Stimulated activated CD8-positive, alpha-beta memory T cell treated with anti-CD3 and anti-CD28 coated beads, Interleukin-12 subunit alpha, Interleukin-12 subunit beta, amount 100 ng/mL, for 4 hours (primary cell): ENCODE measurements at places on chromosomes 1 and 21.

- DNase-seq, result no peak
These were observed 7.0 kb downstream of the SH2D5 start for GRCh38 chr1:20725189-20726117.

DNA sequence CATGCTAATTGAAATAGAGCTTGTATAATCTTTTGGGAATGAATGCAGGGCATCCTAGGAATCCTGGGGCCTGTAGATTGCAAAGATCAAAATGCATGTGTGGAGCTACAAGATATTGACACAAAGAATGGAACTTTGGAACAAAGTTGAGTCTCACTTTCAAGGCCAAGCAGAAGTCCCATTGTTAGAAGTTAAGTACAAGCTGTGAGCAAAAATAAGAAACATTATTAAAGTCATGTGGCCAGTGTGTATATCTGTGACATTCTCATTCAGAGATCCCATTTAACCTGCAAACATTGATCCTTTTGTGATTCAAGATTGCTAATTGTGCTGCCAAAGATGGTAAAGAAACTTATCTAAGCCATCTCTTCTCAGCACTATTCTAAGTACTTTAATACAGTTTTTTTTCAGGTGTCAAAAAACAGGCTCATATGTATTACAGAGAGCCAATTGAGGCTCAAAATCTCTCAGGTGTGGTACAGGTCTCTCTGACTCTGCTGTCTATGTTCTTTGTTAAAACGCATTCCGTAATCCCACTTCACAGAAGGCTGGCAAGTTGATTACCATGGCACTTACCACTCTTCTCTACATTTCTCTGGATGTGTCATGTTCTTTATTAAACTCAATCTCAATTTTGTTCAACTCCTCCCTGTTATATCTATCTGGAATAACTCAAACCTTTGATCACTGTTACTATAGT, 704.4 kb upstream of the NEGR1 start:
- no peak for DNase-seq

- no peak for DNase-seq
These were observed 282.2 kb downstream of the PLPP3 start for GRCh38 chr1:56297208-56297607.

DNA sequence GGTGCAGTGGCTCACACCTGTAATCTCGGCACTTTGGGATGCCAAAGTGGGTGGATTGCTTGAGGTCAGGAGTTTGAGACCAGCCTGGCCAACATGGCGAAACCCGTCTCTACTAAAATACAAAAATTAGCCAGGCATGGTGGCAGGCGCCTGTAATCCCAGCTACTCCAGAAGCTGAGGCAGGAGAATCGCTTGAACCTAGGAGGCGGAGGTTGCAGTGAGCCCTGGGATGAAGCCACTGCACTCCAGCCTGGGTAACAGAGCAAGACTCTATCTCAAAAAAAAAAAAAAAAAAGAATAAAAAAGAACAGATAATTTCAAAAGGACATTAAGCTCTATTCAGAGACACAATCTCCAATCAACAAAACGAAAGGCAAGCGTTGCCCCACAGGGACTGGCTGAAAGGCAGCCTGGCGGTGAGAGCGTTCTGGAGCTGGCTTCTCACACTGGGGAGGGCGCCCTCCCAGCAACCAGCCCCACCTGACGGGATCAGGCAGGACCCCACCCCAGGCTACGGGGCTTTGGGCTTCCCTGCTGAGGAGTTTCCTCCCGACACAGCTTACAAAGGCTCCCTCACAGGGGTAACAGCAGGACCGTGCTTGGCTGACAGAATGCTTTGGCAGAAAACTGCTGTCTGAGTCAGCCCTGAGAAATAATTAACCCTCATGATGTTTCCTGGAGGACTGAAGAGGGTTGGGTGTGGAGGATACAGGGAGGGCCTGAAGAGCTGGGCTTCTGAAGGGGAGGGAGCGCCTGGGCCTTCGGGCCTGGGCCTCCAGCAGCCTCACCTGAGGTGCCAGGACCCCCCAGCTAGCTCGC, 31.1 kb upstream of the SRP9 start:
- no peak for DNase-seq

GRCh38 chr1:39272798-39273469, 68.4 kb downstream of the MACF1 start:
- DNase-seq, result no peak

DNA sequence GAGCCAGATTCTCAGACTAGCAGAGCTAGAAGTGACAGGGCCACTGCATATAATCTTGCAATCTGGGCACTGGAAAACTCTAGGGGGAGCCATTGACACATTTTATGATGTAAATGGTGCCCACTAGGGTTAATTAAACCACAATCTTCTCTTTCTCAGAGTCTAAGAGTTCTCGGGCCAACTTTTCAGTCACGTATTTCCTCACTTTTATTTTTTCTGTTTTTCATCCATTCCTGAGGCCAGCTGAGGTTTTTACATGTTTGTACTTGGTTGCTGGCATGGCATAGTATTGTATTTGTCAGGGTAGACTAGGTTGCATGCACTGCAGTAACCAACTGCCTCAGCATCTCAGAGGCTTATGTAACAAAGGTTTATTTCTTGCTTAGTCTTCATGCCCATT, 138.2 kb downstream of the ZNF326 start:
- DNase-seq, result no peak

DNA sequence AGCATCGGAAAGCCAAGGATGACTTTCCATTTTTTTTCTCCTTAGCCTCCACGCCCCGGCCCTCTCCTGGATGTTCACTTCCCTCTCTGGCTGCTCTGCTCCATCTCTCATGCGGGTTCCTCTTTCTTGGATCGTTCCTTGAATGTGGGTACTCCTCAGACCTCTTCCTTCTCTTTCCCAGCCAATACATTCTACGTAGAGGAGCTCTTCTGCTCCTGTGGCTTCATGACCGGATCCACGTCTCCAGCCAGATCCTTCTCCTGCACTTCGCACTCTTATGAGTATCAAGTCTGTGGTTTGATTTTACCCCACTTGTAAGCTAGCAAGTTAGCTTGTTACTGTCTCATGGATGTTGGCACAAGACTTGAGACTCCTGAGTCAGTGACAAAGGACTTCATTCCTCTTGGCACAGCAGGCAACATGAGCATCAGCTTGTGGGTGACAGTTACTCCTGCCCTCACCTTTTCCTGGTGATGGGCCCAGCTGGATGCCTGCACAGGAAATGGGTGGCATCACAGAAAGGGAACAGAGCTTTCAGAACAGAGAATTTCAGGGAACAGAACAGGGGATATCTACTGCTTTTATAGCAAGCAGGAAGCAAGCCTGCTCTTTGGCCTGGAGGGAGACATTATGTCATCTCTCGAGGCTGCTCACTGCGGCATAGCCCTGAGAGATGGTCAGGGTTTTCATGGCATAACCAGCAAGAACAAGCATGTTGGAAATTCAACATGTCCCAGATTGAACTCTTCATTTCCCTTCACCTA, 100.1 kb upstream of the KIF26B start:
- no peak for DNase-seq

DNA sequence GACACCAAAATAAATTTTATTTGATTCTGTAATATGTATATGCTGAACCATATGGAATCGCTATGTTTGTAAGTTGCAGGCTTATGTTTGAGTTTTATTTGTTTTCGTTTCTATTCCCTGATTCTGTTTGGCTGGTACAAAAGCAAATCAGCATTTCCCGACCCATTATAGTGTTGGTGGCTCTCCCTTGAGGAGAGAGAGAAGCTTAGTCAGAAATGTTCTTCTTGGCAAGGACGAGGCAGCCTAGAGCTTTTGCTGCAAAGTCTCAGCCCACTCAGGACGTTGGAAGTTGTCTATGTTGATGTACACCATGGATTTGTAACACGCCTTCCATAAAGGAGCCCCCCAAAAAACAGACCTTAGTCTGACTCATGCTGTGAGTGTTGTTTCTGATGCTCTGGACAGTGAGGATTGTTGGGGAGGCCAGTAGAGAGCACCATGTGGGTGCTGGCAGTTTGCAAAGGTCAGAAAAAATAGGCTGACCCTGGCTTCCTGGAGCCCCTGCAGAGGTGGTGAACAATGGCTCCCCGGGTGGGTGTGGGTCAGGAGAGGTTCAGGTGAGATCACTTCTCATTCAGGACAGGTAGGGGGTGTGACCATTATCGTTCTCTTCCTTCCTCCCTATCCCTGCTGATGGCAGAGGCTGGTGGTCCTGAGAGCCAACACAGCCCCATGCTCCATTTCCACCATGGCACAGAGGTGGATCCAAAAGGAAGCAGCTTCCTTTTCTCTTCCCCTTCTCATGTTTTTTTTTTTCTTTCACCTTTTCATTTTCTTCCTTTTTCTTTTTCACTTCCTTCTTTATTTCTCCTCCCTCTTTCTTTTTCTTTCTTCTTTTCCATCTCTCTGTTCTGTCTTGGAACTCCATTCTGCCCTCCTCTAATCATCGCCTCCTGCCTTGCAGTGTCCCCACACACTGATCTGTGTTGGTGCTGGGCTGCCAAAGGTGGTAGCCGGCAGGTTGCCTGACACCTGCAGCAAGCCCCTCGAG, 84.4 kb upstream of the CNTN2 start:
- DNase-seq, result no peak

- no peak for DNase-seq
These were observed 74.3 kb upstream of the KCNJ15 start for GRCh38 chr21:38182370-38182985.

DNA sequence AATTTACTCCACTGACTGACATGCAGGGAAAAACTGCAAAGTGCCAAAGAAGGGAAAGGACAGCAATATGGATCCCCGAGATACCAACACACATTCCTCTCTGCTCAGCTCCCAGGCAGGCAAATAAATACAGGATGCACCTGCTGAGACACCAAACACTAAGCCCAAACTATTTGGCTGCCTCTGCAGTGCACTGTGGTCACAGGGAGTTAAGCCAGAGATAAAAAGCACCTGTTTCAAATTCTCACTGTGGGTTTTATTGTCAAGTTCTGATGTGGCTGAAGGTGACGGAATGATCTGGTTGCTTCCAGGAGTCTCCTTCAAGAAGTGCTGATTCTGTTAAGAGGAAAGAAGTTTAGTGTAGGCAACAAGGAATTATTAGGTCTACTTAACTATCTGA, 17.7 kb downstream of the TEX38 start:
- DNase-seq, result no peak

DNA sequence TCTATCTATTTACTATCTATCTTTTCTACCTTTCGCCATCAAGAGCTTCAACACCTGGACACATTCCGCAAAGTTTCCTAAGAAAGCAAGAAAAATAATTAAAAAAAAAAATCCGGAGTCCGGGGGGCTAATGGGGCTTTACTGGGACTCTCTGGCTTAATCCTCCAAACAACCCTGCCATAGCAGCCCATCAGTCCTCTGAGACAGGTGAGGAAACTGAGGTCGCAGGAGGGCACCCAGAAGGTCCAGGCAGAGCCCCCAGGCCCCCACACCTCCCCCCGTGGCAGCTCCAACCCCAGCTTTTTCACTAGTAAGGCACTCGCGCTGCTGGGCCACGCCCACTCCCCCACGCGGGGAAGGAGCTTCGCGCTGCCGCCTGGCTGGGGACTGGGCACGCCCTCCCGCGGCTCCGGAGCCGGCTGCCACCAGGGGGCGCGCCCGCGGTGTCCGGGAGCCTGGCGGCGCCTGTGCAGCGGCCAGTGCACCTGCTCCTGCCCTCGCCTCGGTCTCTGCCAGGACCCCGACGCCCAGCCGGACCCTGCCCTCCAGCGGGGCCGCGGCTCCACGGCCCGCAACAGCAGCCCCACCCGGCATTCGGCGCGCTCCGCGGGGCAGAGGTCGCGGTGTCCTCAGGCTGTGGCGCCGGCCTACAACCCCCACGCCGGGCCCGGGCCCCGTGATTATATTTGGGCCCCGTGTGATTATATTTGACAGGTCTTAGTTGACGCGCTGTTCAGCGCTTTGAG, 54.1 kb upstream of the SAMD11 start:
- peak; percentile 75 for DNase-seq

GRCh38 chr1:178376008-178376407, 120.8 kb downstream of the CLEC20A start:
- DNase-seq, result no peak

DNA sequence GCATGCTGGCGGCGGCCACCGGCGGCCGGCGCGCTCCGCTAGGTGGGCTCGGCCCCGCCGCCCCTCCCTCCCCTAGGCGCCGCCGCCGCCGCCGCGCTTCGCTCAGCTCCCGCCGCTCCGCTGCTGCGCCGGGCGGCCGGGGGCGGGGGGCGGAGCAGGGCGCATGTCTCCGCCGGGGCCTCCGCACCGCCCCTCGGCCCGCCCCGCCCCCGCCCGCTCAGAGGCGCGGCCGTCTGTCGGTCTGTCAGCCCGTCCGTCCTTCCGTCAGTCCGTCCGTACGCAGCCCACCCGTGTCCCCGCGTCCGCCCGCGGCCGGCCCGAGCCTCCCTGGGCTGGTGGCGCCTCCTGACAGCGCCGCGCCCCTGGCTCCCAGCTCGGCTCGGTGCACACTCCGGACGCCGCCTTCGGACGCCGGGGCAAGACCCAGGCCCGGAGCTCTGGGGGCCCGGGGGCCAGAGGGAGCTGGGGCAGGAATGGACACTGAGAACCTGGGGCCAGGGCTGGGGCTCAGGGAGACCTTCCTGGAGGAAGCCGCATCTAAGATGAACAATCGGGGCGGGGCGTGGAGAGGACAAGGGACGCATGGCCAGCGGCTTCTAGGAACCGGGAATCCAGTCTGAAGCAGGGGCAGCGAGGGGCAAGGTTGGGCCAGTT, at the start of gene GPR153:
GPR153 (minus strand) TSS at position 138 of the 654 bp plus-strand sequence. CDS start 6,193 bp downstream, outside the sequence.
- peak; percentile 49 for DNase-seq

DNA sequence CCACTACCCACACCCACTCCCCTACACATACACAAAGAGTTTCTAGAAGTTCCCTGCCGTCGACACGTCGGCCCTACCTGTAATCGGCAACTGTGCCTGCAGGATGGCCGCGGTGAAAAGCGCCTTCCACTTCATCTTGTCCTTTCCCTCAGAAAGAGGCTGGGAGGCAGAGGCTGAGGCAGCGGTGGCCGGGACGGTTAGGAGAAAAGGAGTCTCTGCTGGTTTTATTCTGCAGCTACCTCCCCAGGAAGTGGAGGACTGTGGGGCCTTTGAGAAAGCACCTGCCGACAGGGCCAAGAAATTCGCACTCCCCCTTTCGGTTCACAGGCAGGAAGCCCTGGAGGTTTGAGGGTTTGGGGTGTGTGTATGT, at the start of gene CD247:
CD247 (minus strand) TSS at position 199 of the 370 bp plus-strand sequence; CDS start at position 135, 64 bp downstream.
- DNase-seq, result peak; percentile 55

GRCh38 chr1:46508757-46509156, 19.1 kb downstream of the DMBX1 start:
- DNase-seq, result no peak
